A172 (cell line): ENCODE measurements at places on chromosomes 7 and 10.

GRCh38 chr10:102118867-102119266 lies 1.3 kb downstream of the LDB1 start:
- no peak for DNase-seq

GRCh38 chr7:134632937-134633540 lies 13.6 kb upstream of the BPGM start:
- DNase-seq, result peak; percentile 27

- DNase-seq, result no peak
These were observed 59.2 kb upstream of the ADCY1 start for GRCh38 chr7:45514944-45515343.

DNA sequence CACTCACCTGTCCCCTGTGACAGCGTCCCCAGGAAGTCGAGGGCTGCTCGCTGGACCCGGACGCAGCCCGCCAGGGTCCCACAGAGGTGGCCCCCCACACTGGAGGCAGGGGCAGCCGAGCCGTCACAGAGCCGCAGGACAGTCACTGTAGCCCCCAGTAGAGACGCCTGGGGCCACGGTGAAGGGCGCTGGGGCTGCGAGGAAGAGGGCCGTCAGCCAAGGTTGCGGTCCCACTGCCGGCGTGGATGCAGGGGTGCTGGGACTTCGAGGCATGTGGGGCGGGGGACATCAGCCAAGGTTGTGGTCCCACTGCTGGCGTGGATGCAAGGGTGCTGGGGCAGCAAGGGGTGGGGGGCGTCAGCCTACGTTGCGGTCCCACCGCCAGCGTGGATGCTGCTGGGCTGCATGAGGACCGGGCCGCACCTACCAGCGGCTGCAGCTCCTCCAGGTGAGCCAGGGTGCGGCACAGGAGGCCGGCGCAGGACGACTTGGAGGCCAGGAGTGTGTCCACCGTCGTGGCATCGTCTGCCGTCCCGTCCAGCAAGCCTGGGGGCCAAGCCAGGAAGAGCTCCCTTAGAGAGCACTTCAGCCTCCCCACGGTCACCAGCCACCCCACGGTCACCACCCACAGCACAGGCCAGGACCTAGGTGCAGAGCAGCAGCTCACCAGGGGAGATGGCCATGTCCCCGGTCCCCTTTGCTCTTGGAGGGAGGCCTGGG lies 13.9 kb downstream of the BRAT1 start:
- no peak for DNase-seq

- DNase-seq, result peak; percentile 50
These were observed 87.7 kb upstream of the PRKCQ start for GRCh38 chr10:6667679-6668270.

DNA sequence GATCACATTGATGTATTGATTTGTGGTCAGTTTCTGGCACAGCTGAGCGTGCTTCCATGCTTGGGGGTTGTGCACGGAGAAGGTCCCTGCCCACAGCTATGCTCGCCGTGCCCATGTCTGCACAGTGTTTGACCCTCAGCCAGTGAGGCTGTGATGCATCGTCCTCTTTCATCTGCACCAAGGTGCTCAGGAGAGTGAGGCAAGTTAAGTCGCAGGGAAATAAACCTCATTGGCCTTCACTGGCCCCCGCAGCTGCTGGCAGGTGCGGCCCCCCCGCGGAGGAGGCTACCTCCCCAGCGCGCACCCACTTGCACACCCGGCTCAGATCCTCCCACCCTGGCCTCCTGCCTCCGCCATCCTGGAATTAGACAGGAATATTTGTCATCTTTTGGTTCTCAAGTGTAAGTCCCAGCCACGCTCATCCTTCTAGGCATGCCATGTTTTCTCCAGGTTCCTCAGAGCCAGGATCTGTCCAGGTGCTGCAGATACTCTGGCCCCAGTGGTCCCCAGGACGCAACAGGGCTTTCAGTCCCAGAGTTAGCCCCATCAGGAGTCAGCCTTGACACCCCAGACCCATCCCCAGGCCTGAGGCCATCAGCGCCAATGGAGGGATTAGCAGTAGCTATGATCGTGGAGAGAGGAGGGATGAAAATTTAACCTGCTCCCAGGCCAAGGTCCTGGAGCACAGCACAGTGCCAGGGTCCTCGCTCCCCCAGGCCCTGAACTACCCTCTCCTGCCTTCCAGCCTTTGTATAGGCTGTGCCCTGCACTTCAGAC lies 93.7 kb downstream of the OAT start:
- no peak for DNase-seq

- no peak for DNase-seq
These were observed 203.6 kb downstream of the TCF7L2 start for GRCh38 chr10:113153493-113154102.

DNA sequence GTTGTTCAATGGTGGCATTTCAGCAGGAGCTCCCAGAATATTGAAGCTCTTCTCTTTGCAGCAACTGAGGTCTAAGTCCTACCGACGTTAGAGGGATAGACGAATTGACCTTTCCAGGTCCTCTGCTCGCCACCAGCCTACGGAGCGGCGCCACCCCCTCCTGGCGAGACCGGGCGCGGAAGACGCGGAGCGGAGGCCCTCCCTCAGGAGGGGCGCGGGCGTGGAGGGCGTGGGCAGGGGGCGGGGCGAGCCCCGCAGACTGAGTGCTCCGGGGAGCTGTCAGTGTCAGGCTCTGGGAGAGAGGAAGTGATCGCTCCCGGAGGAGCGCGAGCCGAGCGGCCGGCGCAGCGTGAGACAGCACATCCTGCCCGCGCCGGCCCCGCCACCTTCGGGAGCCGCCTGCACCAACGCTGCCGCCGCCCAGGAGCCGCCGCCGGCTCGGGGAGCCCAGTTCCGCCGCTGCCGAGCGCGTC lies at the start of gene DYNC1I1:
Gene DYNC1I1 (plus strand): TSS at position 257 of the 473 bp plus-strand sequence. CDS start 32,176 bp downstream, outside the sequence.
- peak; percentile 64 for DNase-seq

DNA sequence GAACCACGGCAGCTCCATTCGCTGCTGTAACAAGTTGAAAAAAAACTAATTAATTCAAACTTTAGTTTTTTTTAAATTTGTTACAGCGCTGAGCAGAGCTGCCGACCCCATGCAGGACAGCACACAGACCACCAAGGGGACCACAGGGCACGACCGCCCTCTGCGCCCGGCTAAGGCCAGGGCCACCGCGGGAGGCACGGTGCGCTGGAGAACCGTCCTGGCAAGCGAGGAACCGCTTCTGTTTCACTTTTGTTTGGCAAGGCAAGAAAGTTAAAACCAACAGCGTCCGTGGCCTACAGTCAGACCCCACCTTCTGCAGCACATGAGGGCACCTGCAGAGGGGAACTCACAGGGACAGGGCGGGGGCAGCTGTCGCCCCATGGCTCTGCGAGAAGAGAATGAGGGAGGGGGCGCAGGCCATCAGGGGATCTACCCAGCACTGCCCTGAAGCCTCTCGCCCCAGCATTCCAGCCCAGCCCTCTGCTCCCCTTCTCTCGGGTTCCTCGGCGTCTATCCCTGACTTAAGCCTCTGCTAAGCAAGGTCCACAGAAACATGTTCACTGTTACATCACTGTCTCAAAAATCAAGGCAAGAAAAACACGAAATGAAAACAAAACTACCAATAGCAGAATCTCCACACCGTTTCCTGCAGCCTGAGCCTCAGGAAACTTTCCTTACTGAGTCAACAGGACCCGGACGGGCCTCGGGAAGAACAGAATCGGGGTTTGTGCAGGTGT lies 204.4 kb downstream of the DIP2C start:
- peak; percentile 44 for DNase-seq

DNA sequence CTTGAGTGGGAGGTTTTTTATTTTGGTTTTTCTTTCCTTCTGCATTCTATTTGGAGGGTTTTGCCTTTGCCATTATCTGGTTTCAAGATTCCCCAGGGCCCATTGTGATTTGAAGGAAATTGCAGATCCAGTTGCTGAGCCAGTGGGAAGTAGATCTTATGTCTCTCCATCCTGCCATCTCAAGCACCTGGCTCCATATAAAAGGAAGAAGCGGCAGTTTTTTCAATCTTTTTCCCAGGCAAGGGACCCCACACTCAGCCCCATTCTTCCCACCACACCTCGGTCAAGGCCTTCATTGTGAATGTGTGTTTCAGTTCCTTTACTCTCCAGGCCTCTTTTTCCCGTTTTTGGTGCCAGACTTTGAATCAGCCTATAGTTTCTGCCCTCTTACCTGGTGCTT lies 95.8 kb downstream of the MYO3A start:
- no peak for DNase-seq
